ENCODE measurements at places on chromosomes 3 and 15. TPM values are rescaled to one million over a fixed set of nuclear protein-coding genes. Genes with fewer than 3 reads are reported as not detected.

DNA sequence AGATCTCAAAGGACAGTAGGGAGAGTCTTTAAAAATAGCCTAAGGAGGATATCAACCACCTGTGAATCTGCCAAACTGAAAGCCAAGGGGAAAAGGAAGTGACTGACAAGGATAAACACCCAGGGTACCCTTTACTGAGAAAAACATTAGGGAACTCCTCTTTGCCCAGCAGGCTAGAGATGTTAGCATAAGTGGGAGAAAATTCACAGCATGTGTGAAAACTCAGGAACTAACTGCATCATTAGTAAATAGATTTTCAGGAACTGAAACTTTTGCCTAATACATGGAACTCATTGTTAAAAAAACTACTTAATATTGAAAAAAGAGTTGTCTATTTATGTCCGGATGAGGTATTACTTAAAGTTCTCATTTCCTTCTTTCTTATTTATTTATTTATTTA is 375.5 kb downstream of the NTRK3 start:
- H3K27me3 ChIP-seq: no peaks in the 10 kb centered on the region
- no peak overlapping the region for H3K27ac ChIP-seq
- no peaks in the 10 kb centered on the region for H3K4me1 ChIP-seq
- DNase-seq: no peak
- no peak overlapping the region for H3K4me3 ChIP-seq
- no peaks in the 10 kb centered on the region for H3K36me3 ChIP-seq

GRCh38 chr15:85690561-85691231 is 104.0 kb downstream of the KLHL25 start:
- H3K4me1 ChIP-seq: no peaks in the 10 kb centered on the region
- H3K27me3 ChIP-seq: no peaks in the 10 kb centered on the region
- peak overlapping the region; percentile 26 for H3K4me3 ChIP-seq
- peak overlapping the region; percentile 47 for H3K27ac ChIP-seq
- no peak for DNase-seq

GRCh38 chr3:107446706-107447105 is 69.5 kb downstream of the CCDC54 start:
- H3K27ac ChIP-seq: no peak overlapping the region
- H3K27me3 ChIP-seq: no peaks in the 10 kb centered on the region
- no peaks in the 10 kb centered on the region for H3K4me1 ChIP-seq
- H3K36me3 ChIP-seq: no peaks in the 10 kb centered on the region

DNA sequence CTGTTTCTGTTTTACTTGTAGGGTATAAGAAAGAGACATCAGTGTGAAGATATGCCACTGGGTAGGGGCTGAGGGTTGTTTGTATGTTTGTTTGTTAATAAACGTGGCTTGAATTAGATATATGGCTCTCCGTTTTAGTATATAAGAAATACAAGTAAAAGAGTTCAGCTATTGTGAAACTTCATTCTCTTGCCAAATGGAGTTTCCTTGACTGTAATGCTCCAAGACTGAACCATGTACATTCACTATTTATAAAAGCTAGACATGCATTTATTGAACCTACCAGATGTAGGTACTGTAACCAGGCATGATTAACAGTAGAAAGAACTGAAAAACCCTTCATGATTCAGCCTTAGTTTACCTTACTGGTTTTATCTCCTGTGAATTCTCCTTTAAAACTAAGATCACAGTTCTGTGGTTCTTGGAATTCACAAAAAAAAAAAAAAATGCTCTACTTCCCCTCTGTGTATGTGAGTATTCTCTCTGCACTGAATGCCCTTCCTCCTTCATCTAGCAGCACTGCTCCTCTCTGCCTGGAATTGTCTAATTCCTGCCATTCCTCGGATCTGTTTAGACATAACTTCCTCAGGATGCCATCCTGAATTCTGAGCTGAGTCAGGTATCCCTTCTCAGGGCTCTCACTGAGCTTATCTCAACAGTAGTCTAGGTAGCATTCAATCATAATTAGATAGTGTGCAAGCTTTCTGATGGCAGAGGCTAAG is 504.4 kb downstream of the FHIT start:
- H3K4me3 ChIP-seq: no peak overlapping the region
- no peaks in the 10 kb centered on the region for H3K4me1 ChIP-seq
- H3K27me3 ChIP-seq: no peaks in the 10 kb centered on the region
- H3K36me3 ChIP-seq: no peaks in the 10 kb centered on the region
- H3K27ac ChIP-seq: no peak overlapping the region

- no peaks in the 10 kb centered on the region for H3K4me1 ChIP-seq
- no peak overlapping the region for H3K4me3 ChIP-seq
- H3K27me3 ChIP-seq: no peaks in the 10 kb centered on the region
- DNase-seq: no peak
- no peak overlapping the region for H3K27ac ChIP-seq
These were observed 1066.5 kb downstream of the PLOD2 start for GRCh38 chr3:145094355-145094941.

- no peaks in the 10 kb centered on the region for H3K27me3 ChIP-seq
- H3K4me1 ChIP-seq: no peaks in the 10 kb centered on the region
- no peak overlapping the region for H3K4me3 ChIP-seq
- DNase-seq: no peak
These were observed 101.5 kb upstream of the UBE2E1 start for GRCh38 chr3:23704298-23704697.

Gene ZBBX
- total RNA-seq: 1.2 TPM

Gene XYLB
- total RNA-seq: 6.0 TPM
